ENCODE measurements at places on chromosomes 5 and 9.
A peak's percentile ranks its signal among the peaks of the same experiment; 100 is the strongest.

DNA sequence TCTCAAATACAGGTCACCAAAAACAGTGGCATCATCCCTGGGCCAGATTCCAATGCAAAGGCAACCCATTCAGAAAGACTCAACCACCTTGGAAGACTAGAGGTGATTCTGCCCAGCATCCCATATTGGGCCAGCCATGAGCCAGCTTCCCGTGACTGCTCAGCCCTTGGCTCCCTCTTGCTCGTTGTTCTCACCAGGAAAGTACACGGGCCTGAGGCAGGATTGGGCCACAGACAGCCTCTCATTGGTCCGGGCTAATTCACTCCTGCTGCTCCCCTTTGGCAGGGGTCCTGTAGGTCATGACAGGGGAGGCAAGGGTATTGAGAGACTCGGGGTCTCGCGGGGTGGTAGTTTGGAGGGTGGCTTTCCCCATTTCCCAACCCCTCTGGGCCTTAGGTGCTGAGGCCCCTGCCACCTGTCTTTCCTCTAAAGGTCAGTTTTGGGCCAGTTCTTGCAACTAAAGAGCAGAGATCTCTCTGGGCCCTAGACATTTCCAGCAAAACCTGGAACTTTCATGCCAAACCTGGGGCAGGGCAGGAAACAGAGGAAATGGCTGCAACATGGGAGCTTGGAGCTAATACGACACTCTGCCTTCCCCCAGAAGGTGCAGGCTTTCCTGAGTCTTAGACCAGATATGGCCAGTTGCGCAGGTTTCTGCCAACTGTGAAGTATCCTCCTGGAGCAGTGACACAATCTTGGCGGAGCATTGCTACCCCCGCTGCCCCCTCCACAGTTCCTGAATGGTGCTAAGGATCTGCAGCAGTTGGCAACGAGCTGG lies 22.0 kb upstream of the FGFR4 start:
- DNase-seq: no peak

DNA sequence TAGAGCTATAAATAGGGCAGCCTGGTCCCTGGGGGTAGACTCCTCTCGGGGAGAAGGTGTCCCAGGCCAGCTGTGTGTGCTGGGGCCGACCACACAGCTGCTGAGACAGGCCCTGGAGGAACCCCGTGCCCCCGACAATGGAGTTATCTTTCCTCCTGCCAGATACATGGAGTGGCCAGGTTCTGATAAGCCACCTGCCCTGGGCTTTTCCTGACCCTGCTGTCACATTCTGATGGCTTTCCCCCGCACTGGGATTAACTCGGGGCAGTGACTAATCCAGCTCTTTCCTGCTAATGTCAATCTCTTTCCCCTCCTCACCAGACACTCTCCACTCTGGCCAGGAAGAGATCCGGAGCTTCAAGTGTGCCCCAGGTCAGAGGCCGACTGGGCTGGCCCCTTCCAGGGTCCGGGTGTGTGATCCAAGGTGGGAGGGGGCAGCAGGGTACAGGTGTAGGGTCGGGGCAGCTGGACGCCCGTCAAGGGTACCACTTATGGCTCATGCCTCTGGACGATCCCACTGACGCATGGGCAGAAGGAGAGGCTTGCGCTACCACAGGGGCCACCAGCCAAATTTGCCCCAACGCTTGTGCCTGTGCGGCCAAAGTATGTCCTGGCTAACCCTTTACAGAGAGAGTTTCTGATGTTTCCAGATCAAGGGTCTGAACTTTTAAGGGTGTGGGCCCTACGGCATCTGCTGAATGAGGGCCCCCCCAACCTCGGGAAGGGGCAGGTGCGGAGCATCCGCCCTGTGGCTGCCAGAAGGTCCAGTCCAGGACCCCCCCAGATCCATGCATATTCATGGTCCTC lies 20.6 kb upstream of the COL5A1 start:
- DNase-seq: peak; percentile 4

- no peak for DNase-seq
Measured at GRCh38 chr9:135251331-135251761, 163.9 kb downstream of the OLFM1 start.

GRCh38 chr5:33470544-33470943 lies 29.8 kb downstream of the TARS1 start:
- DNase-seq: peak; percentile 33

DNA sequence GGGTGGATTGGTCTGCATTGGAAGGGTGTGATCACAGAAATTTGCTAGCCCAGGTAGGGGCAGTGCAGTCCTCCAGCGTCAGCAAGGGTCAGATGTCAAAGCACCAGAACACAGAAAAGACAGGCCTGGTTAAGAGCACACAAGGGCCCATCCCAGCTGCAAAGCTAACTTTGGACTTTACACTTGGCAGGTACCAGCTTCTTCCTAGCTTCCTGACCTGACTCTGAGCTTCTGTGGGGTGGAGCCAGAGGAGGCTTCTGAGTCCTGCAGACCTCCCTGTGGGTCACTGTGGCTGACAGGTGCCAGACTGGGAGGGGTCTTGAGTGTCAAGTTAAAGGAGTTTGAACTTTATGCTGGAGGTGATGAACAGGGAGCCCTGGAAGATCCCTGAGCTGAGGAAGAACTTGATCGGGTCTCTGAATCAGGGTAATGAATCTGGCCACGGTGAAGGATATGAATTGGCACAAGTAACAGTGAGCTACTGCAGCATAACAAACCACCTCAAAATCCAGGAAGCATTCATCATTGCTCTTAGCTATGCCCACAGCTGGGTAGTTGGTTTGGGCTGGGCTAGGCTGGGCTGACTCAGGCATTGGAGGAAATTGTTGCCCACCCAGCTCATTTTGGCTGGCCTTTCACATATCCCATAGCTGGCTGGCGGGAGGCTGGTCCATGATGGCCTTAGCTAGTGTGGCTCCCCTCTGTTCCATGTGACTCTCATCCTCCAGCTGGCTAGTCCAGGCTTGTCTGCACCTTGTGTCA lies 63.4 kb downstream of the BARX1 start:
- DNase-seq: no peak

GRCh38 chr5:74174366-74174765 lies 466.2 kb downstream of the ENC1 start:
- DNase-seq: no peak

DNA sequence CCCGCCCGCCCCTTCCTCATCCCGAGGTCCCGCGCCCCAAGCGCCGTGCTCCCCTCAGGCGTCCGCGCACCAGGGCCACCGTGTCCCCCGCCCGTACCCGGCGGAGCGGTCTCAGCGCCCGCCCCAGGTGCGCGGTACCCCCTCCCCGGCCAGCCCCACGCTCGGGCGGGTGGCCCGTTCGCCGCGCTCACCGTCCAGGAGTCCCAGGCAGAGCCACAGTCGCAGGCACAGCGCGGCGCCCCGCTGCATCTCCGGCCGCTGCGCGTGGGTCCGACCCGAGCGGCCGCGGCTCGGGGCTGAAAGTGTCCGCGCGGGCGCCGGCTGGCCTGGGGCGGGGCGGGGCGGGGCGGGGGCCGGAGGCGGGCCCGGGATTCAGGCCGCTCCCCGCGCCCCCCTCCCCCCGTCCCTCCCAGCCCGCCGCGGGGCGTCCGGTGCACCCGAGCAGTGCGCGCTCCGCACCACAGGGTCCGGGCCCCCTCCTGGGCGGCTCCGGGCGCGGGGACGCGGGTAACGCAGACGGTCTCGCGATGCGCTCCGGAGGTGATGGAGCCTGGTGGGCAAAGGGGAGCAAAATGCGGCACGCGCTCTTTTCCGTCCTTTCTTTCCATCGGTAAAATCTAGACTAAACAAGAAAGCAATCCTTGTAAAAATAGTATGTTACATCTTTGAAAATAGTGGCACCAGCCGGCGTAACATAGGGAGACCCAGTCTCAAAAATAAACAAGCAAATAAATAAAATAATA lies at the start of gene FLT4:
TSS of gene FLT4 (minus strand) at position 304 of the 743 bp plus-strand sequence. CDS start at position 249, 55 bp downstream.
- DNase-seq: no peak

- DNase-seq: no peak
Measured at GRCh38 chr5:39640552-39640951, 215.8 kb upstream of the DAB2 start.

- DNase-seq: no peak
Measured at GRCh38 chr5:33892620-33893137, 889 bp upstream of the ADAMTS12 start.

- DNase-seq: no peak
Measured at GRCh38 chr5:33738097-33738496, 153.7 kb downstream of the ADAMTS12 start.

- no peak for DNase-seq
Measured at GRCh38 chr5:40401284-40402006, 278.3 kb upstream of the PTGER4 start.

DNA sequence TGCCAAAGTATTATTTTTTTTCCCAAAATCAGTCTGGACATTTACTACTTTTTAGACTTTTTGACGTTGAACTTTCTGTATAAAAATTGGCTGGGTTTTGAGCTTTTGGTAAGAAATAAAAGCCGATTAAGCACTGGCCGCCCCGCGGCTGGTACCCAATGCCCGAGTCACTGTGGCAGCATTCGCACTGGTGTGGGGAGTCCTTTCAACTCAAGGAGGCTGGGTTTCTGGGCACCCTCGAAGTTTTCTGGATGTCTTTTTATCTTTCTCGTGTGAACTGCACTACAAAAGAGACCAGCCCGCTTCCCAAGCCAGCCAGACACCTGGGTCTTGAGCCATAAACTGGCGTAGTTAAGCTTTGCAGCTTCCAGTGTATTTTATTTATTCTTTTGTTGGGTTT lies 72.0 kb upstream of the OTULINL start:
- DNase-seq: no peak

DNA sequence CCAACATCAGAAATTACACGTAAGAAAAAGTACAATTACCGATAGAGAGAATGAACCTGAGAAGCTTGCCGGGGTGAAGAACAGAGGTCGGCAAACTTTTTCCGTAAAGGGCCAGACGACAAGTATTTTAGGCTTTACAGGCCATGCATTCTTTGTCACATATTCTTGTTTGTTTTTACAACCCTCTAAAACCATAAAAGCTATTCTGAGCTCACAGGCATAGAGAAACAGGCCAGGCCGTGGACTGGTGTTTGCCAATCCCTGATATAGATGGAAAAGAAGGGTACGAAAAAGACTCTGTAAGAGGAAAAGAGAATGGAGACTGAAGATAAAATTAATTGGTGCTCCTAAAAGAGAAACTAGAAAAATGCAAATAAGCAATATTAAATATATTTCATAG lies 15.4 kb downstream of the SFXN1 start:
- no peak for DNase-seq

GRCh38 chr5:64206653-64207052 lies 41.0 kb downstream of the RNF180 start:
- DNase-seq: no peak

- no peak for DNase-seq
Measured at GRCh38 chr5:130333089-130333488, 428.8 kb downstream of the CHSY3 start.

- DNase-seq: no peak
Measured at GRCh38 chr5:115490596-115490995, 54.0 kb downstream of the FEM1C start.

DNA sequence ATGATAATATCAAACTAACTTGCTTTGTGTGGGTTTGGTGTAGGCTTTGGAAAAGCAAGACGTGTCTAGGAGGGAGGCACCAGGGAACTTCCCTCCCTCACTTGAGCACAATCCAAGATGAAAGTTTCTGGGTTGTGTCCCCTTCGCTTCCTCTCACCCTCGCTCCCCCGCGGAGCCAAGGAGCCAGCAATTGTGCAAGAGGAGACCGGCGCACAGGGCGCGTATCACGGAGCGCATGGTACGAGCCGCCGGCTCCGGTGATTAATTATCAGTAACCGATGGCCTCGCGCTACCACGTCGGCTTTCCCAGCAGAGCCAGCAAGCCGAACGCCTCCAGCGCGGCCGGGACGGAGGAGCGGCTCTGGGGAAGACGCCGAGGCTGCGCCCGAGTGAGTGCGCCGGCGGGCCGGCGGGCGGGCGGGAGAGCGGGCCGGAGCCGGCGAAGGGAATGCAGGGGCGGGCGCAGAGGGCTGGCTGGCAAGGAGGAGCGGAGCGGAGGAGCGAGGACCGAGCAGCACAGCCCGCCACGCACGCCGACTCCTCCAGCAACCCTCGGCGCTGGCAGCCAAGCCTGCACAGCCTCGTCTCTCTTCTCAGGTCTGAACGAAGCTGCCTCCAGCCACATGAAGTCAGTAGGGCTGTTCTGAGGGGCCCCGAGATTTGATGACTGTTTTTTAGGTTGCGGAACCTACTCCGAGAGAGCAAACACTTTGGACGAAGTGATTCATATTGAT lies 143.6 kb downstream of the BNC2 start:
- peak; percentile 34 for DNase-seq

DNA sequence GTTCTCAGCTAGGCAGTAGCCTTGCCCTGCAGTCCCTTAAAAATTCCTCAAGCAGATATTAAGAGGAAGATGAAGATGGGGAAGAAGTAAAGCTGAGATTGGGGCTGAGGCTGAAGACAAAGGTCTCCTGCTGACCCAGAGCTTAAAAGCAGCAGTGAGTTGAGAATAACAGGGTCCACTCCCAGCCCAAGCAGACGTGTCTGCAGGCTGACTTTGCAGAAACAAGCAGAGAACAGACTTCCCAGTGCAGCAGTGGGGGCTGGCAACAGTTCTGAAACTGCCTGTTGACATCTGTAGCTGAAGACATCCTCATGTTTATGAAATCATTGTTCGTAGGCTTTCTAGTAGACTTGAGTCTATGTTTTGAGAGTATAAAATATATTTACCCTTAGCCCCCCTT lies 1.1 kb downstream of the CTXN3 start:
- DNase-seq: no peak

DNA sequence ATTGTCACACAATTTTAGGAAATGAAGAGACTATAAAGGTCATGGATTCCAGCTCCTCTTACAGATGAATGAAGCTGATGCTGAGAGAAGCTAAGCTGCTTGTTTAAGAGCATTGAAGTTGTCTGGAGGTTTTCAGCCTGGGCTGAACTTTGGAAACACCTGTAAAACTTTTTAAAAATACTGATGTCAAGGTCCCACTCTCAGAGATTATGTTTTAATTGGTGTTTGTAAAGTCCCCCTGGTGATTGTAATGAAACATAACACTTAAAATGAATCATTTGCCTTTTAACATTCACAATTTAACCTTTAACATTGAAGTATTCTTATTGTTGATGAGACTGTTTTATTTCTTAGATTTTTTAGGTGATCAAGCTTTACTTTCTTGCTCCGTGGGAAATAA lies 16.4 kb downstream of the RAD23B start:
- DNase-seq: no peak

- DNase-seq: no peak
Measured at GRCh38 chr9:91047529-91047928, 245.9 kb downstream of the SYK start.

DNA sequence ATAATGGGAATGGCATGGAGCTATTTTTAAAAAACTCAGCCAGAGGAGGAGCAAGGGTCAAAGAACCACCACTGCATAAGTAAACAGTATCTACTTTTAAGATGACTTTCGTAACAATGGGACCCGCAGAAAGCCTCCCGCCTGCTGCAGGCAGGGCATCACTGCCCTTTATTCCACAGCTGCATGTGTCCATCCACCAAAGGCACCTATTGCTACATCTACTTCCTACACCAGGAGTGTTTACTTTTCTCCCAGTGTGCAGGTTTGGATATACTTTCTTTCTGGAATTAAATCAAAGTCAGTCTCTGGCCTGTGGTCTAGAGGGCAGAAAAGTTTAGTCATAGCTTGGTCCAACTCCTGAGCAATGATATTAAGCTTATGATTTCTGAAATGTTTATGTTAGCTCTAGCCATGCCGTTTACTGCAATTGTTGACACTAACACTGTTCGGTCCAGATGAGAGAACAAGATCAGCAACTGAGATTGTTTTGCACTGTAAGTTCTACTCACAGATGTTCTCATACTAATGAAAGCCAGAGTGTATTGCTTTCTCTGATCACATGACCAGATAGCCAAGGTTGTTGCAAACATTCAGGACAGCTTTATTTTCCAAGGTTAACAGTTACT lies 391.5 kb downstream of the FGF10 start:
- no peak for DNase-seq

Data from MV-4-11 (cell line).